Foreskin keratinocyte (primary cell): ENCODE measurements at places on chromosomes 6 and 20.

DNA sequence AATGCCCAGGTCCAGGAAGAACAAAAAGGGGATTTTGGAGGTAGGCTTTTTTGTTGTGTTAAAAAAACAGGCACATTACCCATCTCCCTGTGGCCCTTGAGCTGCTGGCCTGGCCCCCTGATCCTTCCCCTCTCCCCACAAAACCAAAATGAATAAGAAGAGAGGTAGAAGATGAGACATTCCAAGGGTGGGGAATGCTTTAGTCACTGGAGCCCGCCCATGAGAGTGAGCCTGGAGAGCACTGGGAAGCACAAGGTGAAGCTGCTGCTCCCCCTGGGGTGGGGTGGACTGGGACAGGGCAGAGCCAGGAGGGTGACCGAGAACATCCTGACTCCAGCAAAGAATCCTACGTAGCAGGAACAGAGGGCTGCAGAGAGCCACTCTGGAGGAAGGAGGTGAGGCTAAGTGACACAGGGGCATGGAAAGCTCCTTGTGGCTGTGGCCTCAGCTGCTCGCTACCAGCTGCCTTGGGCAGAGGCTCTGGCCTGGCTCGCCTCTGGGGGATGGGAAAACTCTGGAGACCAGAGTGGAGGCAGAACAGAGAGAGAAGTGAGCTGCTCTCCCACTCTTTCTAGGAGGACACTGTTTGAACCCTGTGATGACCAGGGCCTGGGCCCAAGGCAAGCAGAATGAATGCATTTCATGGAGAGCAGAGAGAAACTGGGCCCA is 48.3 kb downstream of the AKAP7 start:
- DNase-seq: no peak

- no peak for DNase-seq
These were observed 16.9 kb downstream of the SNPH start for GRCh38 chr20:1282966-1283365.

DNA sequence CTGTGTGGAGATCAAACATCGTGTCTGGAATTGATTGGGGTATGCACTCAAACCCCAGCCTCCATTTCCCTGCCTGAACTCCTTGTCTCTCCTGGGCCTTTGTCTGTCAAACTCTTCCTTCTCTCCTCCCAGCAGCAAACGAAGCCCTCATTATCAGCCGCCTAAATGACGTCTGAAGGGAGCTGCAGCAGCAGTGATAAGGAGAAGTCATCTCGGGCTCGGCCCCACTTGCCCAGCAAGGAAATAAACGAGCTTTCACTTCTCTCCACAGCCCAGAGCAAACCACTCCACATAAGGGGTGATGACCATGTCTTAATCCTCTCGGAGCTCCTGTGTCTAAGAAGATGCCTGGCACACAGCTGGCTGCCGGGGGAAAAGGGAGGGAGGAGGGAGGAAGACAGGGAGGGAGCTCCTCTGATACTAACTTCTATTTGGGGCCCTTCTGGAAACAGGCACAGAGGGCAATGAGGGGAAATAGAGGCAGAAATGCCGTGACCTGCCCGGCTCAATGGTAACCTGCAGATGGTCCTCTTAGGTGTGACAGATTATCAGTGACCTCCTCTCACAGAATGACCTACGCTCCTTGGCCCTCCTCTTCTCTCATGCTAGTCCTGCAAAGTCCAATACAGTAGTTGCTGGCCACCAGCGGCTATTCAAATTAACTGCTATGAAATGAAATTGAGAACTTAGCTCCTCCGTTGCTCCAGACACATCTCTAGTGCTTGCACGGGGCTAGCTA is 100.4 kb downstream of the PXDC1 start:
- DNase-seq: no peak

DNA sequence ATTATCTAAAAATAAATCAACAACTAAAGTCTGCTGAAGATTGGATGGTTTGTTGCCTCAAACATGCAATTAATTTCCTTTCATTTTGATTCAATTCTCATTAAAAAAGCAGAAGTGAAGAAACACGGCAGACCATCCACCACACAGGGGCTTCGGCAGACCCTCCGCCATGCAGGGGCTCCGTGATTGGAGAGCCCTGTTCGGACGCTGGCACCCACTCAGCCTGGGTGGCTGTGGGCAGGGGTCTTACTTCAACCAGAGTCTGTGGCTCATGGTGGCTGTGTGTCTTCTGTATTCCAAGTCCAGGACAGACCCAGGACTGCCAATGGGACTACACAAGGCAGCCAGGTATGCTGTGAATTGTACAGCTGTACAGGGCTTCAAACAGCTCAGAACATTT is 86.9 kb upstream of the FRMD1 start:
- DNase-seq: no peak

GRCh38 chr6:35449287-35449881 is 2.8 kb upstream of the FANCE start:
- DNase-seq: no peak

DNA sequence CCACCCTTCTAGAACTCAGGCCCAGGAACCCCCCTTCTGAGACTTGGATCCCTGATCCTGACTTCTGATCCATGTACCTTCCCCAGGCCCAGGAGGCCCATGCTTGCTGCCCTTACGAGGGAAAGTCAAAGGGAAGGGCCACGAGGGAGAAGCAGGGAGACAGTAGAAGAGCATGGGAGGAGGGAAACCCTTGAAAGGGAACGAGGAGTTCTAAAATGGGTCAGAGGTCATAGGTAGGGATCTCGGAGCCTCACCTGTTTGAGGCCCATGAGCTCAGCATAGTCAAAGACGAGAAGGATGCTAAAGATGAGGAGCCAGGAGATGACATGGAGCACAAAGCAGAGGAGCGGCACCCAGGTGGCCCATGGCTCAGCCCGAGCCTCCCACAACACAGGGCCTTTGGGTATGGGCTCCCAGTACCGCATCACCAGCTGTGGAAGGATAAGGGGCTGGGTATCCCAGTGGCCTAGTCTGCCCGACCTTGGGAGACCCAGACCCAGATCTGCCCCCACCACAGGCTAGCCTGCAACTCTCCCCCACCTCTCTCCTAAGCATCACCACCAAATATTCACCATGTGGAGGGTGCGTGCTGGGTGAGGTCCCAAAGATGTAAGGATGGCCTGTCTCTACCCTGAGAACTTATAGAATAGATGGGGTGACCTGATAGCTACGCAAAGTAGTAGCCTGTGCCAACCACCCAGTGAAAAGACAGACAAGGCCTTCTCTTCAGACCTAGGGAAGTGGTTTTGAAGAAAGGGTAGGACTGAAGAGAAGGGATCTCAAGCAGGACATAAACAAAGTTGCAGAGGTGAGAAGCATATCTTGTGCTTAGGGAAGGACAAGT is 1.5 kb downstream of the NRM start:
- DNase-seq: no peak
